T-helper 2 cell (primary cell): ENCODE measurements at places on chromosomes 1 and 21.

- no peak for DNase-seq
Observed at GRCh38 chr21:33568448-33568847, 20.0 kb downstream of the DONSON start.

GRCh38 chr1:103129255-103129654 lies 20.9 kb upstream of the COL11A1 start:
- DNase-seq, result no peak

DNA sequence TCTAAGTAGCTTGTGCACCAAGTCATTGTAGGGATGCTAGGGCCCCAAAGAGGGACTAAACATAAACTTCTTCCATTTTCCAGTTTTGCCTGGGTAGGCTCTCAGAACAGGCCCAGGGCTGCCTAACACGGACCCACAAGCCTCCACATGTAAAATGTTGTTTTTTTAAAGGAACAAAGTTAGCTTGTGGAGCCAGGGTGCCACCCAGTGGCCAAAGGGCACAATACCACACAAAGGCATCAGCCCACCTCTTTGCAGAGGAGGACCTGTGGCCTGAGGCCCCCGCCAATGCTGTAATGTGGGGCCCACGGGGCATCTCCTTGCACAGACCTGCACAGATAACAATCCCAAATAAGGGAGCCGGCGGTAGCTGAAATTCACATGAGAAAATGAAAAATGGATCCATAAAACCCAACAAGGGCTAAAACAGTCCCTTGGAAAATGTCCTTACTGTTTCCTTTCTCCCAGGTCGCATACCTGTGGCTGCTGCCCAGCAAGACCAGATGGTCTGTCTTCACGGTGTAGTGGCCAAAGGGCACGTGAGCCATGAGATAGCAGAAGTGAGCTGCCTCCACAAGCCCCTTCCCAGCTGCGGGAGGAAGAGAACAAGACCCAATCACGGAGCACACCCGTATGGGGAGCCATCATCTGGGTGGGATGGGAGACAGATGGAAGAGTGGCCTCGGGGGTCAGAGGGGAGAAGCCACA lies 23.8 kb downstream of the SEC16B start:
- no peak for DNase-seq

DNA sequence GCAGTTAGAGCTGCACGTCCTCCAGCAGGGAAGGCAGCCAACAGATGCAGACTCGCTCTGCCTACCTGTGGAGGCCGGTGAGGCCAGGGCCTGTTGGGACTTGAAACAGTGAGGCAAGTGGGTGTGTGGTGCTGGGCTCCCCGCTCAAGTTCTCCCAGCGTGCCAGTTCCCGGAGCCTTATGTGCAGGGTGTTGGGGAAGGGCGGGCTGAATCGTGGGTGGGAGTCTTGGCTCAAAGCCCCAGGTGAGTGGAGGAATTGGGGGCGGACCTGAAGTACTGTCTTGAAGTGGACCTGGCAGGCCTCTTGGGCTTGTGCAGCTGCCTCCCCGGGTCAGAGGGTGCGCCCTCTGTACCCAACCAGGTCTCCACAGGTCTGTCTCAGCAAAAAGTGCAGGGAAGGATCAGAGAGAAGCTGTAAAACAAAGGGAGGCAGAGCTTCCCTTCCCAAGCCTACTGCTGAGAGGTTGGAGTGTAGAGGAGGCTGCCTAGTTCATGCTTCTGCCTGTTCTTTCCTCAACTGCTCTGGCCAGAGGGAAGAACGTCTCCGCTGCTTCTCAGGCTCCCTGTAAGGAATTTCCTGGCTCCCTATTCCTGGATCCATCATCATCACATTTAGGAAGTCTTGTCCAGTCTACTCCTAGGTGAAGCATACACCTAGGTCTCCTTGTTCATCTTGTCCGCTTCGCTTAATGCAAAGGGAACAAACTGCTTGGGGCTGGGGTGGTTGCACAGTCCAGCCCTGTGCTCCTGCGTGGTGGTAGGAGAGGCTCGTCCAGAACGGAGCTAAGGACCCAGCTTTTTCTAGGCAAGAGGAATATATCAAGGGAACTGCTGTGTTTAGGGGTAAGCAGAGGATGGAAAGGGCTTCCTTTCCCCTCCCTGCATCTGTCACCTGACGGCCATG lies 14.9 kb downstream of the UTP11 start:
- no peak for DNase-seq

DNA sequence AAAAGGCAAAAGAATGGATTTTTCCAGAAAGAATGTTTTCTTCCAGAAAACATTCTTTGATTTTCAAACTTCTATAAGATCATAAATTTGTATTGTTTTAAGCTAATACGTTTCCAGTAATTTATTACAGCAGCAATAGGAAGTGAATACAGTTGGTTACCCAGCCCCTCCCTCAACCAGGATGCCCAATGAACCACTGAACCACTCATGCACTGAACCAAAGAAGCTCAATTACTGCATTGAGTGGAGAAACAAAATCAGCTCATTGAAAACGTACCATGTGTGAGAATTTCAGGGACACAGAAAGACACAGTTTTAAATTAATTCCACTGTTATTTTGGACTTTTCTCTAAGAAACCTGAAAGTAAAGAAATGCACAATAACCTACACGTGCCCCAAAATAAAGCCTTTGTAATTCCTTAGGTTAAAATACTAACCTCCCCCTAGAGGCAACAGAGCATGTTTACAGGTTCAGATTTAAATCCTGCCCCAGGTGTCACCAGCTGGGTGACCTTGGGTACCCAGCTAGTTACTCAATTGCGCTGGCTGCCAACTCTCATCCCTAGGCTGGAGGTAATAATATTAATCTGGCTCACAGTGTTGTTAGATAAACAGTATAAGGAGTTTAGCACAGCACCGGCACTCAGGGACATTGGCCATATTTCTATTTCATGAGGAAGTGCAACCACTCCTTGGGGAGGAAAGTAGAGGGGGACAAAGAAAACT lies 111.7 kb downstream of the NMNAT2 start:
- DNase-seq, result no peak

DNA sequence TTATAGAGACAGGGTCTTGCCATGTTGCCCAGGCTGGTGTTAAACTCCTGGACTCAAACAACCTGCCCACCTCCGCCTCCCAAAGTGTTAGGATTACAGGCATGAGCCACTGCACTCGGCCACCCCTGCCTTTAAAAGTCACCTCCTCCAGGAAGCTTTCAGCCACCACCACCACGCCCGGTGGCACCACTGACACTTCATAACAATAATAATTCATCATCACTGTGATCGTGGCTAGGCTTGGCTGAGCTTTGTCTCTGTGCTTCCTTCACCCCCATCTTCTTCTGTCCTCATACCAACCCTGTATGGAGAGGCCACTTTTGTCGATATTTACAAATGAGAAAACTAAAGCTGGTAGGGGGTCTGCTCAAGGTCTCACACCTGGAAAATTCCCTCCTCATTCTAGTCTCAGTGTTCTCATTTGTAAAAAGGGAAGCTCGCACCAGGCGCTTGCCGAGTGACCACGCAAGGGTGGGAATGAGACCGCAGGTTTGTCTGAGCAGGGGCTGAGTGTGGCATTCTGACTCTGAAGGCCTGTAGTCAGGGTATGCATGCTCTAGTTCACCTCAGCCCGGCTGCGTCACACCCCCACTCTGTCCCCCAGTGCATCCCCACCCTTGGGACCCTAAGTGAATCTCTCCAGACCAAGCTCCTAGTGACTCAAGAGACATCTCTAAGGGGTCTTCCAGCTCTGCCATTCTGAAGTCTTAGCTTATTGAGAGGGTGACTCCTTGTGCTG lies 12.9 kb upstream of the EPHA2 start:
- DNase-seq, result no peak

- no peak for DNase-seq
Observed at GRCh38 chr1:217614200-217614712, 16.6 kb downstream of the GPATCH2 start.

- no peak for DNase-seq
Observed at GRCh38 chr1:242522996-242523718, 1.3 kb downstream of the PLD5 start.

DNA sequence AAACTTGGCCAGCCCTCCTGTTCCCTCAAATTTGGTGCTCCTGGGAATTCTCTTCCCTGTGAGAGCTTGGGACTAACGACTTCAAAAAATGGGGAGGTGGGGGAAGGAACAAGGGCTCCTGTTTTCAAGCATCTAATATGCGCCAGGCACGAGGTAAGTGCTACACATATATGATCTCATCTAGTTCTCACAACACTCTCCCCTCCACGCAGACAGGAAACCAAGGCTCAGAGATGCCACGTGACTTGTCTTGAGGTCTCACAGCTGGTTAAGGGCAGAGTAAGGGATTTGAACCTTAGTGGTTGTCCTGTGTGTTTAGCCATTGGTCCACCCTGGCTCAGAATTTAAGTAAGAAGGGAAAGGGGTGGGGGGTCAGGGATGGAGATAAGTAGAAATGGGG lies 125.9 kb downstream of the DMRTB1 start:
- no peak for DNase-seq

- DNase-seq, result no peak
Observed at GRCh38 chr1:23578311-23578996, 19.2 kb upstream of the ID3 start.

GRCh38 chr1:167825419-167826079 lies 88.4 kb downstream of the ADCY10 start:
- DNase-seq, result no peak

DNA sequence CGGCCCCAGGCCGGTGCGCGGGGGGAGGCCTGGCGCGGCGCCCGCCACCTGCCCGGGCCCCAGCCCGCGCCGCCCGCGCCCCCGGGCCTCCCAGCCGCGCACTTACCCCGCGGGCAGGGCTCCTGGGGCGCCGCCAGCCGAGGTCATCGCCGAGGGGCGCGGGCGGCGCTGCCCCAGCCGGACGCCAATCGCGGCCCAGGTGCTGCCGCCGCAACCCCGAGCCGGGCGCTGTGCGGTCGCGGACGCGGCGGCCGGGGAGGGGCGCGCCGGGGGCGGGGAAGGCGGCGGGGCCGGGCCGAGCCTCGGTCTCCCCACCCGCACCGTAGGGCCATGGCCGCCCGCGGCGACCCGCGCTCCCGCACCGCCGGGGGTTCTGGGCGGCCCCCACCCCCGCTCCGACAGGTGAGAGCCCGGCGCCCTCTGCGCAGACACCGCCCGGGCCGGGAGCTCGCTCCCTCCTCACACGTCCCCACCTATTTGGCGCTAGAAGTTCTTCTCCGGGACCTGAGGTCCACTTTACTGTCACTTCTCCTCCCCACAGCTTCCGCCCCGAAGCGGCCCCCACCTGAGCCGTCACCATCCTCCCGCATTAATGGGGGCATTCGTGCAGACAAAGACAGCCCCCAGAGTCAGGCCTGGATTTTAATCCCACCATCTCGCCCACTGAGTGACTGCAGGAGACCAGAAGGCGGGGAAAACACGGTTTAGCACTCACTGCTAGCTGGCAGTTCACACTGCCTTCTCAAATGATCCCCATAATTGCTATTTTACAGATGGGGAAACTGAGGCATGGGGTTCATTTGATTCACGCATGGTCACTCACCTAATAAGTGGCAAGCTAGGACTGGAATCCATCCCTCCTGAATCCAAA lies at the start of gene TTC39A:
TTC39A (minus strand) TSS at position 232 of the 871 bp plus-strand sequence; CDS start at position 147, 85 bp downstream.
- DNase-seq, result no peak

GRCh38 chr1:201176940-201177339 lies 13.7 kb upstream of the IGFN1 start:
- no peak for DNase-seq

DNA sequence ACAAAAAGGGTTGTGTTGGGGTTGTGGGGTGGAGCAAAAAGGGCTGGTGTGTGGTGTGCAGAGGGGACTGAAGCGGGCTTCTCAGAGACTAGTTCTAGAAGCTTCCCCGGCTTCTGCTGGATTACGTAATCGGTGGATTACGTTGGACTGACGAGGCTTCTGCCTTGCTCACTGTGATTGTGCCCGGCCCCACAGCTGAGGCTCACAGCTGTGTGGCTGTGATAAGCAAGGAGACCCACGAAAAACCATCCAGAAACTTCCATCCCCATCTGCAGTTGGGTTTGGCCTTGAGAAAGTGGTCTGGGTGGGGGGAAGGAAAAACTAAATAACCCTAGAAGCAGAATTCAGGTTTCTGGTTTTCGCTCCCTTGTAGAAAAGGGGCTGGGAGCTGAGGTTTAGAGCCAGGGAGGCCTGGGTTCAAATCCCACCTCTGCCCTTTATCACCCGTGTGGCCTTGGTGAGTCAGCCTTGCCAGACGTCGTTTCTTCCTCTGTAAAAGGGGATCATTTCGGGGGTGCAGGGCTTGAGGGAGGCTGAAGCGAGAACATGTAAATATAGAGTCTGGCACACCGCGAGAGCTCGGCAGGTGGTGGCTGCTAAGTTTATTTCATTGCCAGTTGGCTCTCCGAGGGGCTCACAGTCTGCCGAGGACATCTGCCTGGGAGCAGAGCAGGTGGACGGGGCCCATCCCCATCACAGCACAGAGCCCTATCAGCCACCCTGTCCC lies 30.4 kb upstream of the DISP3 start:
- no peak for DNase-seq

DNA sequence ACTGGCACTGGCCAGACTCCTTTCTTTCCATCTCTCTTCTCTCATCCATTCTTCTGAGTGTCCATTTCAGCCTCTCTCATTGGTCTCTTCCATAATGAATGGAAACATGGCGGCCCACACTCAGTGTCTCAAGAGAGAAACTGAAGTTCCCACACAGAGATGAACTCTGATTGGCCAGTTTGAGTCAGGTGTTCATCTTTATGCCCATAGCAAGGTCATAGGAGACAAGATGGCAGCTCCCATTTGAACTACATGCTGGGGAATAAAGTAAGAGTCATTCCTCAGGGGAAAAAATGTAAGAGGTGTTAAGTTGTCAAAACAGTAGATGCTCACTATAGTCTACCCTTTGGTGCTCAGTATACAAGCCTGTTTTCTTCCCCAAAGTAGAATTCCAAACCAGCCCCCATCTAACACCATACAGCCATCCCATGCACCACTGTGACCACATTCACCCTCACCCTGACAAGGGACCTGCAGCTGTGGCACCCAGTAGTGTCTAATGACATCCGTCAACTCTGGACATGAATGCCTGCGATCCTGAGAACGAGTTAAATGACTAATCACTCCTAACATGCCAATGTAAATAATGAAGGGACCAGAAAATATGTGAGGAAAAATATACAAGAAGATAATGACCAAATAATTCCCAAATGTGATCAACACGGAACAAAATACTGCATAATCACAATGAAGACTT lies 12.4 kb downstream of the CDA start:
- DNase-seq, result no peak

GRCh38 chr1:5693568-5693967 lies 298.7 kb downstream of the NPHP4 start:
- no peak for DNase-seq

DNA sequence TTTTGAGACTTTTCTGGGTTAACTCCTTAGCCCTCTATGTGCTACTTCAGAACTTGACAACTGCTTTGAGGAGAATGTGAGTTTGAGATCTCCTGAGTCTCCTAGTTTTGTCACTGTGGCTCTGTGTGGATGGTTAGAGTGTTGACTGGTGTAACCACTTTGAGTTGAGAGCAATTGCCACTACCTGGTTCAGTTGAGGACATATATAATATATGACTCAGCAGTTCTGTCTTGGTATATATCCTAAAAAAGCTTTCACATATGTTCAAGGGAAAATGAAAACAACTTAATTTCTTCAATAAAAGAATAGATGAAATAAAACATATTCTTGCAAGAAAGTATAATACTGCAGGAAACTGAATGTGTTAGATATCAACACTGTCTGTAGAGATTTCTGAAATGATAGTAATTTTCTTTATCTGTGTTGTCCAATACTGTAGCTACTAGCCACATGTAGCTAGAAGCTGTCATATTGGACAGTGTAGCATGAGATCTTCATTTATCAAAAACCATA lies 96.7 kb upstream of the QSOX1 start:
- DNase-seq, result no peak

GRCh38 chr1:223363057-223363855 lies 720 bp downstream of the SUSD4 start:
- DNase-seq, result peak; percentile 9

- DNase-seq, result no peak
Observed at GRCh38 chr1:18540136-18540765, 59.5 kb downstream of the KLHDC7A start.

GRCh38 chr1:99771513-99771918 lies 5.1 kb upstream of the FRRS1 start:
- no peak for DNase-seq
